ENCODE measurements at places on chromosomes 6 and 20.

GRCh38 chr20:13101706-13102105, 92.9 kb downstream of the SPTLC3 start:
- ATAC-seq: no peak

GRCh38 chr6:158559895-158560835, at the start of gene TMEM181:
Gene TMEM181 (plus strand): TSS chr6:158560091. CDS start chr6:158560225, 134 bp downstream.
- peak; percentile 82 for ATAC-seq

GRCh38 chr6:75932067-75932466, 140.4 kb downstream of the IMPG1 start:
- 0 out of 3 replicates have a peak, but pooled peaks have one; percentile 28 for ATAC-seq

DNA sequence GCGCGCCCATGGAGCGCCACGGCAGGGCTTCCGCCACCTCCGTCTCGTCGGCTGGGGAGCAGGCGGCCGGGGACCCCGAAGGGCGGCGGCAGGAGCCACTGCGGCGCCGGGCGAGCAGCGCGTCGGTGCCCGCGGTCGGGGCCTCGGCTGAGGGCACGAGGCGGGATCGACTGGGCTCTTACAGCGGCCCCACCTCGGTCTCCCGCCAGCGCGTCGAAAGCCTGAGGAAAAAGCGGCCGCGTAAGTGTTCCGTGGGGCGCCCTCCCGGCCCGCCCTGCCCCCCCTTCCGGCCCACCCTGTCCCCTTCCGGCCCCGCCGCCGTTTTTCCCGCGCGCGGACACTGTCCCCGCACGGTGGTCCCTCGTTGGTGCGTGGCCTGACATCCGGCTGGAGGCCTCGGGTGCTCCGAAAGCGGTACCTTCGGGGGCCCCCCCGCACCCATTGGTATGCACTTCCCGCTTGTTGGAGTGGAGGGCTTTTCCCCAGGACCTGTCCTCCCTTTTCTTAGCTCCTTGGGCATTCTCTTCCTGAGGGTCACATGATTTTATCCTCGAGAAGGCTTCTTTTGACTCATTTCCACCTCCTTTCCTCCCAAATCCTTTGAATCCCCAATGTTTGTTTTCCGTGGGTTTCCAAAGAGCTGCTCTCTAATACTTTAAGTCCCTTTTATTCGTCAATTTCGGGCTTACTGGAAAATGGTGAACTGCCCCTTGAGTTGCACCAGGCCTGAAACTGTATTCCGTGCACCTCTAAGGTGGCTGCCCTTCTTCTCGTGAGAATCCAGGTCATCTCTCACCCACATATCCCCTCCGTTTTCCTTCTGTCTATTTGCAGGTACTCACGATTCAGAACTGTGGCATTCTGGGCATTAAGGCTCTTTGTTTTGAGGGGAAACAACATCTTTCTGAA, 556 bp downstream of the PANK2 start:
- ATAC-seq: no peak

GRCh38 chr6:25882051-25882496, 8.0 kb upstream of the SLC17A3 start:
- no peak for ATAC-seq

- peak; percentile 70 for ATAC-seq
These were observed 211.8 kb downstream of the CDKAL1 start for GRCh38 chr6:20746024-20746423.

GRCh38 chr20:18481596-18481995, 14.4 kb downstream of the POLR3F start:
- no peak for ATAC-seq

DNA sequence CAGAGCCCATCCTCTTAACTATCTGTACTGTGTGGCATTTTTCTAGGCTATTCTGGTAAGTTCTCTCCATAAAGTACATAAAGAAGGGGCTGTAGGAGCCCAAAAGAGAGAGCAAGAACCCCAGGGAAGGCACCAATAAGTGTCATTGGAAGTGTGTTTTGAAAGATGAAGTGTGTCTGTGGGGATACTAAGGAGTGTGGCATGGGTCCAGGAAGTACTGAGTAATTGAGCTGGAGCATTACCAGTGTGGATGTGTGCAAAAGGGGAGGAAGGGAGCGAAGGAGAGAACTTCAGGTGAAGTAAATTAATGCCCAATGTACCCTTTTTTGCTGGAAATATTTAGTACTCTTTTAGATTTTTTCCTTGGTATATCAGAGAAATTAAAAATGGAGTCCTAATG, 63.9 kb downstream of the KCNS1 start:
- peak; percentile 69 for ATAC-seq

GRCh38 chr6:75946146-75946831, 126.2 kb downstream of the IMPG1 start:
- no peak for ATAC-seq

DNA sequence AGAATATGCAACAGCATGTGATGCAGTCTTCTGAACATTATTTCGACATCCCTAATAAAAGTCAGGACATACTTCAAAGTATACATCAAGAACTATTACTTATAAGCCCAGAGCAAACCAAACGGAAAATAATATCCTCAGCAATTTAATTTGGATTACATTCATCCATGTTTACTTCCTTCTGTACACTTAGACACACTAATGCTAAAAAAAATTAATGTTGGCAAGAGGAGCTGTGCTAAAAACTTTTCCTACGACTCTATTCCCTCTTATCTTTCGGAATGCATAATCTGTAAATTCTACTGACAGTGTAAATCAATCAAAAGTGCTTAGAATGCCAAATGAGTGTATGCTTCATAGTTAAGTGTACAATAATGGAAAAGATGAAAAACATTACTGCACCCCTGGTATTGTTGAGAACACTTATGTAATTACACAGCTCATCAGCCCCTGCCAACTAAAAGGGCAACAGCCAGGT, 301.2 kb upstream of the HSF2 start:
- no peak for ATAC-seq

GRCh38 chr6:20400456-20401204, 1.0 kb upstream of the E2F3 start:
- ATAC-seq: no peak

DNA sequence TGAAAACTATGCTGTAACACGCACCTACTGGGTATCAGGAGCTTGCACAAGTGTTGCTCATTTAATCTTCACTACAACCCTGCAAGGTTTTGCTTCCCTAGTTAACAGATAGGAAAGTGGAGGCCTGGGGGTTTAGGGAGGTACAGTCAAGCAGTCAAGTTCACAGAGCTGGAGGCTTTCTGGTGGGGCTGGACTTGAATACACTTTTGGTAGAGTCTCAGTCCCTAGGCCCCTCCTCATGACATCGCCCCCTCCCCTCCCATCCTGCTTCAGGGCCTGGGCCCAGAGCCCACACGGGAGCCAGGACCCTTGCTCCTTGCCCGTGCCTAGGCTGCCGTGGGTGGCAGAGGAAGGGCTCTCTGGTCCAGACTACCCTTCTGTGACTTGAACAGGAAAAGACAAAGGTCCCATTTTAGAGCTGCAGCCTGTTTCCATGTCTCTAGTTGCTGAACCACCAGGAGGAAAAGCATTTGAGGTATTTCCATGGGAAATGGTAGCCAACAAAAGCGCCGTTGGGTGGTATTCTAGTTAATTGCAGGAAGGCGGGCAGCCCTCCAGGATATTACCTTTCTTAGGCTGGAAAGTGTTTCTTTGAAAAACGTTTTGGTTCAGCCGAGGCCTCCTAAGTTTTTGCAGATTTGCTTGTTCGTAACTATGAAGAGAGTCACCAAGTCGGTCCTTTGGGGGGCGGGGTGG, 84.9 kb downstream of the CDC5L start:
- ATAC-seq: no peak

DNA sequence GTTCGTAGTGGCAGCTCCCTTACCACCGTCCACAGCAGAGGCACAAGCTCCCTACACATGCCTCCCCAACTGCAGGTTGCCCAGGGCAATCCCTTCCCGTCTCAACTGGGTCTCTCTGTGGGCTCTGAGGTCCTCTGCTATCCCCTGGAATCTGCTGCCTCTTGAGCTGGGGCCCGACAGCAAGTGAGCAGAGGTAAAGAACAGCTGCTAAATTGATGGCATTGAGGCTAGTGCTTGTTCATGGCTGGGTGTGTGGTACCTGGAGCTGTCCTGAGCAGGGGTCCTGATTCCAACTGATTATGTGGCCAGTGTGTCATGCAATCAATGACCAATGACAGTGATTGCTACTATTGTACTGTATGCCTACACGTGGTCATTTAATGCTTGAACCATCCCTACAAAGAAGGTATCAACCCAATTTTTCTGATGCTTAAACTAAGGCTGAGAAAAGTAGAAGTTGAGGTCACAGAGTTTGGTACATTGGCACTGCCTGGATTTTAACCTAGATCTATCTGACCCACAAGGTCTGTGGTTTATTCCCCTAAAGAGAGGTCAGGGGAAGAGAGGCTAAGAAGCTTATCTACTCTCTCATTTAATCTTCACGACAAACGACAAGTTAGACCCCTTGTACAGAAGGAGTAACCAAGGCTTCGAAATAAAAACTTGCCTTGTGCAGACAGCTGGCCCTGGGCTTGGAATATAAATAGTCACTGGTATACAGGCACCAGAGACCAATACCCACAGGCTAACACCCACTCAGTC, 41.1 kb downstream of the HNF4A start:
- no peak for ATAC-seq

GRCh38 chr20:63686492-63687321, 9.7 kb upstream of the TNFRSF6B start:
- no peak for ATAC-seq

GRCh38 chr20:61437280-61438206, 185.5 kb downstream of the CDH4 start:
- no peak for ATAC-seq

DNA sequence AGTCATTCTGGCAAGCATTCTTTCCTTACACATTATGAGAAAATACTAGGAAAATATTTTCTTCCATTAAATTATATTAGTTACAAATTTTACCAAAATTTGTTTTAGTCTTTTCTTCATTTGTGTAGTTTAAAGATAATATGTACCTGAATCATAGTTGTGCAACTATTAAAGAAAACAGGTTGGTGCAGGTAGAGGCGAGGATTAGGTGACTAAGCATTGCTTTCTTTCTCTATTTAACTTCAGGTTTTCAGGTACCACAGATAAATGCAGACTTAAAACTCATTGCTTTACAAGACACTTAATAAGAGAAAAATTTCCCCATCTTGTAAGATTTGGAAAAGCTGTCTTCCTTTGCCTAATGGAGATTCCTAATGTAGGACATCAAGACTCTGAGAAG, 1175.5 kb upstream of the ADGRB3 start:
- ATAC-seq: no peak

DNA sequence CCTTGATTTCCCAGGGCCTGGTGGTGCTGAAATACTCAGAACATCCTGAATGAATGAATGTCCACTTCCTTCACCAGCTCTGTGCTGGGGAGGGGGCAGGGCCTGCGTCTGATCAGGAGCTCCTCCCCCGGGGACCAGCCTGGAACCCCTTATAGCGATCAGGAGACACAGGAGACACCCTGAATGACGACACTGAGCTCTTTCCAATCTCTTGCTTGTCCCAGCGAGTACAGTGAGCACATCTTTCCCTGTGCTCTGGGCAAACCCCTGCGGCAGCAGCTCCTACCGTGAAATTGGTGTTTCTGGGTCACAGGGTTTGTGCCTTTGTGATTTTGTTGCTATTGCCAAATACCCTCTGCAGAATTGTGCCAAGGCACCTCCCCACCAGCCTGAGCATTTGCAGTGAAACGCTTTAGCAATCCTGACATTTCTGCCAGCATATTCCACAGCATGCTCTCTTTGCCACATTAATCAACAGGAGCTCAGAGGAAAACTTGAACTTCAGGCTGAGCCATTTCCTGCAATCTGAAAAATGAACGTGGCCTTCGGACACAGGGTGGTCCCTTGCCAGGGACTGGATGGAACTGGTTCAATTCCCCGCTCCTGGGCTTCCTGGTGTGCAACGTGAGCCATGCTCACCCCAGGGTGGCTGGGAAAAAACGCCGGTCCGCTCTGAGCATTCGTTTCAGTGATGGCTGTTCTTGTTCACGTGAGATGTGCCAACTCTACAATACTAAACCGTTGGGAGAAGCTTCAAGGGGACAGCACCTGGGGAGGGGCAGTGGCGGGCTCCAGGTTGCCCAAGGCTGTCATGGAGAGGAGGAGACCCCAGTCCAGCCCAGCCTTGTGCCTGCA, 23.1 kb upstream of the MRGBP start:
- ATAC-seq: no peak

DNA sequence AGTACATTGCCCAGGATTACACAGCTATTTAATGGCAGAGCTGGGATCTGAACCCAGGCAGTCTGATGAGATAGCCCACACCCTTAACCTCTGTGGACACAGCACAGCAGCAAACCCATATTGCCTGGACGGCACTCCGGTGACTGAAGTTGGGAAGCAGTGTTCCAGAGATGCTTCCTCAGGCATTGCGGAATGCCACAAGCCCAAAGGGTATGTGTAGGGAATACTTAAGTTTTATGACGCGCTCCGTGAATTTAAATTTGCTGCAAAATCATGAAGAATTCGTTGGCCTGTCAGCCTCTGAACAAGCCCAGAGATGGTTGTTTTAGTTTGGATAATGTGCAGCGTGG, 46.4 kb downstream of the PSMG4 start:
- ATAC-seq: no peak

- peak; percentile 92 for ATAC-seq
These were observed 35.2 kb upstream of the MDFI start for GRCh38 chr6:41602864-41603608.

DNA sequence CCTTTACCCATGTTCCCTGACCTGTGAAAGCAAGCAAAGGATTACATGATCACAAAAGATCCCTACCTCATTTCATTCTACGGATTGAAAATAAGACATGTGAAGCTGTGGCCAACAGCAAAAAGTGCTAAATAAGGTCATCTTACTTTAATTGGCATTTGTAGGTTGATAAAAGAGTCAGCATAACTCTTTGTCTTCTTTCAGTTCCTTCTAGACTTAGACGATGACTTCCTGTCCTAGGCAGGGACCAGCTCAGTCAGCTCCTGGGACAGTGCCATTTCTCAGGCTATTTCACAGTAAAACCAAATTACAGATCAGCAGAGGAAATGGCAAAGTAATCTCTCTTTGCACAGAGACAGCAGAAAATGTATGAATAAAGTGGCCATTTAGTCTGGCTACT, 480.7 kb downstream of the RFPL4B start:
- no peak for ATAC-seq

DNA sequence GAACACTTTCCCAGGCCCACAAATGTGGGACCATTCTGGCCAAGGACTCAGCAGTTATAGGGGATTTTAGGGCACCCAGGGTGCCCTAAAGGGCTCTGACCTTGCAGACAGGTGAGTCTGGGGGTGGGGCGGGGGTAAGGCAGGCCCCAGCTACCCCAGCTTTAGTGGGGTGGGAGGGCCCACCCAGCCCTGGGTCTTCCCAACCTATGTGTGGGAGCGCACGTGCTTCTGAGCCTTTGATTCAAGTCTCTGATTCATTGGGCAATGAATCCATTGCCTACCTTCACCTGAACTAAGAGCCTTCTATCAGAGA, 958 bp downstream of the SERPINB1 start:
- ATAC-seq: no peak

GRCh38 chr6:166721576-166721975, 94.5 kb upstream of the RPS6KA2 start:
- no peak for ATAC-seq

DNA sequence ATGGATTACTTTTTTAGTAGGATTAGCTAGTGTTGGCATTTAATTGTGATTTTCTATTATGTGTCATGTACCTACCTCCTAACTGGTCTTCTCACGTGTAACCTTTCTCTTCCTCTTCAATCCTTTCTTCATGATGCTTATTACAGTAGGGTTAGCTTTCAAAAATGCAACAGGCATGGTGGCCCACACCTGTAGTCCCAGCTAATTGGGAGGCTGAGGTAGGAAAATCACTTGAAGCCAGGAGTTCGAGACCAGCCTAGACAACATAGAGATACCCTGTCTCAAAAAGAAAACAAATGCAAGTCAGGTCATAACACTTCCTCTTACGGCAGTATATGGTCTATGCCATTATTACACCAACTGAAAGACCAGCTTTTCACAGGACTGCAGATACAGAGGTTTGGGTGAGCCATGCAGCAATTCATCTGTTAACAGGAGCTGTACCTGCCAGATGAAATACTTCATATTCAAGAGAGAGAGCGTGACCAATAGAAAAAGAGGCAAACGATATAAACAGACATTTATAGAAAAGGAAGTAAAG, 195.0 kb downstream of the TMEM242 start:
- no peak for ATAC-seq
